ENCODE measurements at places on chromosomes 2 and 18.
A peak's percentile ranks its signal among the peaks of the same experiment; 100 is the strongest.

DNA sequence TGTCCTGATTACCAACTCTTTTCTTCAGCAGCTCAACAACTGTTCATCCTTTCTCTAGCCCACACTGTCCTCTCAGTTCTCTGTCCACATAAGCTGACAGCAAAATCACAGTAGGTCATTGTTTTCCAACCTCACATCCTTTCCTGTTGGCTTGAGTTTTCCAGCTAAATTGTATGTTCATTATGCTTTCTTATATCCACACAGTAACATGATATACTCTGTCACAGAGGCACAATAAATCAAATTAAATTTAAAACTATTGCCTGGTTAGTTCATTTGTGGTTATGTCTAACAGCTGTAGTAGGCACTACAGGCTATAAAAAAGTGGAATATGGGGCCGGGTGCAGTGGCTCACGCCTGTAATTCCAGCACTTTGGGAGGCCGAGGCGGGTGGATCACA is 179.9 kb downstream of the ETAA1 start:
- DNase-seq = no peak

GRCh38 chr2:88442473-88442872 is 10.0 kb downstream of the FOXI3 start:
- DNase-seq = no peak

- DNase-seq = peak; percentile 84
Observed at GRCh38 chr2:88074854-88075292, 7.2 kb downstream of the SMYD1 start.

- DNase-seq = no peak
Observed at GRCh38 chr2:181991171-181991885, 5.7 kb downstream of the PPP1R1C start.

DNA sequence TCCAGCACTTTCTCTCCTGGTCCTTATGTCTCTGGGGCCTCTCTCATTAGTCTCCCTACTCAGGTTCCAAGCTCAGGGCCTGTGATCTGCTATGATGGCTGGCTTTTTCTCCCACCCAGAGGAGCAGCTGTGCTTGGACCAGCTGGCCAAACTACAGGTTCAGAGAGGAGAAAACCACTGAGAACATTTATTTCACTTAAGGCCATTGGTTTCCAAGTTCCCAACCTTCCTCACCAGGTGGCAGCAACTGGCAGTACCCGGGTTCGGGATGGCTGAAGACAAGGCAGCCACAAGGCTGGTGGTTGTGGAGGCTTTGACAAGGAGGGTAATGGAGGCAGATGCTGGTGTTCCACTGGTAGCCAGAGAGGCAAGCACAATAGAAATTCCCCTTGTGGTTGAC is 29.9 kb upstream of the SELENOI start:
- DNase-seq = peak; percentile 22

- DNase-seq = no peak
Observed at GRCh38 chr18:1805521-1805920, 765.8 kb downstream of the METTL4 start.

GRCh38 chr2:181046833-181047232 is 66.4 kb downstream of the UBE2E3 start:
- DNase-seq = no peak

Data from EL (cell line).